A549 treated with Hydrocortisone at 1 μM for 4 hours (cell line): ENCODE measurements at places on chromosomes 16 and 17. TPM values are rescaled to one million over a fixed set of nuclear protein-coding genes. Genes with fewer than 3 reads are reported as not detected.

The CTF1 gene
- total RNA-seq, result 0.16 to 0.32 TPM (median 0.18 TPM) in 5 replicates

The EVI2B gene
- total RNA-seq, result 0.07 to 0.08 TPM (median 0.08 TPM) in 4 of 5 replicates, not detected in the other

The SLFN11 gene
- total RNA-seq, result 3.7 to 9.2 TPM (median 5.8 TPM) in 5 replicates

The WNT3 gene
- total RNA-seq, result 3.9 to 4.7 TPM (median 4.4 TPM) in 5 replicates

The SLC38A7 gene
- total RNA-seq, result 17.5 to 22.7 TPM (median 17.7 TPM) in 5 replicates

The TMEM100 gene
- total RNA-seq, result 0.06 to 0.15 TPM in 2 of 5 replicates, not detected in the others

The WWOX gene
- total RNA-seq, result 10.3 to 15.2 TPM (median 12.4 TPM) in 5 replicates

The SLC13A5 gene
- 0.13 to 0.47 TPM (median 0.15 TPM) in 5 replicates for total RNA-seq

The GRB7 gene
- total RNA-seq, result 3.1 to 5.2 TPM (median 3.9 TPM) in 5 replicates

The KCNJ16 gene
- total RNA-seq, result 0.15 to 0.56 TPM (median 0.24 TPM) in 5 replicates

The FA2H gene
- 31.1 to 37.1 TPM (median 32.5 TPM) in 5 replicates for total RNA-seq

The CD300LB gene
- total RNA-seq, result 0.03 to 0.07 TPM (median 0.06 TPM) in 4 of 5 replicates, not detected in the other

The NPIPA7 gene
- 7.5 to 14.1 TPM (median 11.1 TPM) in 5 replicates for total RNA-seq

The SLC13A2 gene
- 0.08 to 0.18 TPM (median 0.12 TPM) in 5 replicates for total RNA-seq

The IRX6 gene
- not detected in 5 replicates for total RNA-seq

The EME2 gene
- 7.3 to 10.3 TPM (median 10.0 TPM) in 5 replicates for total RNA-seq

The REXO5 gene
- total RNA-seq, result 3.6 to 5.6 TPM (median 4.2 TPM) in 5 replicates

The ZSCAN10 gene
- total RNA-seq, result not detected in 5 replicates

The SCN4A gene
- 0.03 to 0.15 TPM (median 0.07 TPM) in 5 replicates for total RNA-seq

The TUFM gene
- total RNA-seq, result 239 to 307 TPM (median 280 TPM) in 5 replicates

The NUPR1 gene
- total RNA-seq, result 8.6 to 24.3 TPM (median 16.1 TPM) in 5 replicates

The SSTR5 gene
- 0.38 to 0.74 TPM (median 0.59 TPM) in 5 replicates for total RNA-seq

The MT1E gene
- 0.13 to 0.17 TPM in 2 of 5 replicates, not detected in the others for total RNA-seq

The SYCE1L gene
- total RNA-seq, result 2.5 to 8.8 TPM (median 8.2 TPM) in 5 replicates

The HBQ1 gene
- total RNA-seq, result 3.7 to 8.3 TPM (median 6.4 TPM) in 5 replicates

The ZNF385C gene
- total RNA-seq, result 0.12 to 0.39 TPM (median 0.30 TPM) in 5 replicates

The TBX2 gene
- 3.7 to 6.3 TPM (median 5.3 TPM) in 5 replicates for total RNA-seq

The RSL1D1 gene
- total RNA-seq, result 207 to 267 TPM (median 229 TPM) in 5 replicates

The TNFRSF13B gene
- not detected in 5 replicates for total RNA-seq

The NUDT21 gene
- 104 to 118 TPM (median 113 TPM) in 5 replicates for total RNA-seq

The TNFRSF17 gene
- total RNA-seq, result not detected in 5 replicates

The OR1F1 gene
- 0.15 to 0.44 TPM (median 0.31 TPM) in 5 replicates for total RNA-seq

The ALDH3A1 gene
- total RNA-seq, result 766 to 1,130 TPM (median 782 TPM) in 5 replicates

The SRP68 gene
- 80.7 to 90.9 TPM (median 85.2 TPM) in 5 replicates for total RNA-seq

The NF1 gene
- 14.7 to 24.3 TPM (median 19.2 TPM) in 5 replicates for total RNA-seq

The CMTM1 gene
- total RNA-seq, result 0.71 to 1.5 TPM (median 0.96 TPM) in 5 replicates

The SNTB2 gene
- total RNA-seq, result 6.1 to 9.4 TPM (median 6.9 TPM) in 5 replicates

The GP2 gene
- not detected in 5 replicates for total RNA-seq

The NOTUM gene
- total RNA-seq, result 0.14 to 0.37 TPM (median 0.35 TPM) in 5 replicates

The CDT1 gene
- 27.4 to 32.2 TPM (median 30.6 TPM) in 5 replicates for total RNA-seq

The G6PC1 gene
- total RNA-seq, result 0.14 TPM in 1 of 5 replicates, not detected in the others

The CSH1 gene
- total RNA-seq, result not detected in 5 replicates

The APOH gene
- 4.3 to 6.0 TPM (median 5.0 TPM) in 5 replicates for total RNA-seq

The CASKIN1 gene
- total RNA-seq, result 0.36 to 1.3 TPM (median 0.64 TPM) in 5 replicates

The HSF4 gene
- 13.1 to 17.8 TPM (median 14.8 TPM) in 5 replicates for total RNA-seq

The HMOX2 gene
- 57.4 to 69.7 TPM (median 64.8 TPM) in 5 replicates for total RNA-seq

The WDR59 gene
- total RNA-seq, result 25.9 to 30.7 TPM (median 26.7 TPM) in 5 replicates

The MYH2 gene
- not detected in 5 replicates for total RNA-seq

The CA10 gene
- not detected in 5 replicates for total RNA-seq

The MT1M gene
- 0.32 TPM in 1 of 5 replicates, not detected in the others for total RNA-seq

The ABCA8 gene
- total RNA-seq, result 0.24 to 0.54 TPM (median 0.33 TPM) in 5 replicates

The CLDN6 gene
- total RNA-seq, result 0.25 to 0.44 TPM (median 0.39 TPM) in 5 replicates

The COQ7 gene
- 21.5 to 25.5 TPM (median 24.3 TPM) in 5 replicates for total RNA-seq

The LRRC75A gene
- 0.80 to 1.4 TPM (median 0.85 TPM) in 5 replicates for total RNA-seq

The RNF157 gene
- 8.2 to 11.2 TPM (median 10.6 TPM) in 5 replicates for total RNA-seq

The EVI2A gene
- total RNA-seq, result not detected in 5 replicates

The PABPN1L gene
- total RNA-seq, result not detected in 5 replicates

The CACNA1H gene
- 13.0 to 17.0 TPM (median 15.9 TPM) in 5 replicates for total RNA-seq

The RHBDL3 gene
- 3.7 to 5.0 TPM (median 4.2 TPM) in 5 replicates for total RNA-seq
